ENCODE measurements at places on chromosomes 7 and 10.

DNA sequence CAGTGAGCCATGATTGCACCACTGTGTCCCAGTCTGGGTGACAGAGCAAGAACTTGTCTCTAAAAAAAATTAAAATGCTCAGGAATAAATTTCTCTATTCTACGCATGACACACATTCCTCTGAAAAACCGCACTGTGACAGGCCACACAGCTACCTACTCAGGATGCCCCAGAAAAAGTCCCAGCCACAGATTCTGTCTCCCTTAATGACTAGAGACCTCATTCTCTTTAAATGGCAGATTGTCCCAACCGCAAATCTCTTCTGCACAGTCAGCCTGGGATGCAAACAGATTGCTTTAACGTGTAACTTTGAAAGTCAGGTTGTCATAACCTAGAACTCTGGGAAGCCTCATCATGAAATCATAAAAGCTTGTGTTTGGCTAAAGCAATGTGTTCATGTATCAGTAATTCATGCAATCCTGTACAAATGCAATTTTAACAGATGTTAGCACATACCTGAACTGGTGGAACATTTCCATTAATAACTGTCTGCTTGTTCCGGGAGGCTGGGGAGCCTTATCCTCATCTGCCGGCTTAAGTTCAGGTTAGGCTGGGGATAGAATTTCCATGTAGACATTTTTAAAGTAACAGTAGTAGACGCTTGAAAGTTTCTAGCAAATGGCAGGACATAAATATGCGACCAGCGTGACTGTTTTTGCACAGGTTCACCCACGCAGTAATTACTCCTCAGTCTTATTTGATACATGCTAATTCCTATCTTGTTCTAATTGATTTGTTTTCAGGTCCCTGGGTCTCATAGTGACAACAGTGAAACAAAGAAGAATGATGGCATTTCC is 26.2 kb upstream of the MSRB2 start:
- DNase-seq: no peak

- no peak for DNase-seq
Observed at GRCh38 chr10:12919574-12919973, 81.9 kb downstream of the CCDC3 start.

- no peak for DNase-seq
Observed at GRCh38 chr10:94013331-94013760, 19.6 kb downstream of the PLCE1 start.

DNA sequence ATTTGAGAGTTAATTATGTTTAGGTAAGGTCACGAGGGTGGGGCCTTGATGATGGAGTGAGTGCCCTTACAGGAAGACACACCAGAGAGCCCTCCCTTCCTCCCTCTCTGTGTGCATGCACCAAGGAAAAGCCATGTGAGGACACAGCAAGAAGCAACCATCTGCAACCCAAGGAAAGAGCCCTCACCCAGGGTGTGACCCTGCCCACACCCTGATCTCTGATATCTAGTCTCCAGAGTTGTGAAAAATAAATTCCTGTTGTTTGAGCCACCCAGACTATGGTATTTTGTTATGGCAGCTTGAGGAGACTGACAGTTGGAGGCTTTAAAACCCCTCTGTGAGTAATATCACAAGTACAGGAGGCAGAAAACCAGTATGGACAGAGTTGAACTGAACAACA is 15.0 kb upstream of the MCM10 start:
- DNase-seq: no peak

DNA sequence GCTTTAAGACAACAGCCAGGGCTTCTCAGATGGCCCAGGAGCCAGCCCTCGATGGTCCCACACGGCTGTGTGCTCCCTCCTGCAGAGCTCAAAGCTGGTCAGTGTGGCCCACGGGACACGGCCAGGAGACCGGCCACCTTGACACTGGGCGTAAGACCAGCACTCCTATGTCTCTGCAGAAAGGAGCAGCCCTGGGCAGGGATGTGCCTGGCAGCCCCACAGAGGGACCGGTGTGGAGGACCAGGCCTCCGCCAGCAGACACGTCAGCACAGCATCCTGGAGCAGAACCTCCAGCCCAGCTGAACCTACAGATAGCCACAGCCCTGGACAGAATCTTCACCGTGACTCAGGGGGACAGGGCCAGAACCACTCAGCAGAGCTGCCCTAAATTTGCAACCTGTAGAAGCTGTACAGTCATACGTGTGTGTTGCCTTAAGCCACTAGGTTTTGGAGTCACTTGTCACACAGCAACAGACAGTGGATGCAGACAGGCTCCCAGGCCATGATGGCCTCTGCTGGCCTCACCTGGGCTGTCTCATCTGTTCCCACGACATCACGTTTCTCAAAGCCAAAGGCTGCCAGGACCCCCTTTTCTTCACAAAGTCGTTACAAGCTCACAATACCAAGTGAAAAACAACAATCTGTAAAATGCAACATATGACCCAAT is 132.4 kb downstream of the DIP2C start:
- no peak for DNase-seq

DNA sequence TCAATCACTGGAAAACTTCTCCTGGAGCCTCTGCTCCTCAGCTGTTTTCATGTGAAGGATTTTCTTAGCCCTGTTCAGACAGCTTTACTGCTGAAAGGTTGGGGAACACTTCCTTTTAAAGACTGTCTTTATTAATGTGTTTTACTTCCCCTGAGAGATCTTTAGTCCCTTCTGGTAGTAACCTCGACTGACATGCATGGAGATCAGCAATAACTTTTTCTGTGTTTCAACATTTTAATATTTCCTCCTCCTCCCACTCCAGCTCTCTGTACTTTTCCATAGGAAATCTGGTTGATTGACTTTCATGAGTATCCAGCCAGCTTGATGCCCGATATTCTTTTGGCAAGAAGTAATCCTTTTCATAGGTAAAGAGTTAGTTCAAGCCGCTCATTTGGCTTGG is 62.7 kb upstream of the STRIP2 start:
- no peak for DNase-seq

GRCh38 chr7:103879928-103880600 is 109.4 kb downstream of the RELN start:
- no peak for DNase-seq

- DNase-seq: no peak
Observed at GRCh38 chr10:80161321-80162083, 29.0 kb downstream of the PLAC9 start.

GRCh38 chr10:117477961-117478670 is 64.4 kb upstream of the EMX2 start:
- no peak for DNase-seq

DNA sequence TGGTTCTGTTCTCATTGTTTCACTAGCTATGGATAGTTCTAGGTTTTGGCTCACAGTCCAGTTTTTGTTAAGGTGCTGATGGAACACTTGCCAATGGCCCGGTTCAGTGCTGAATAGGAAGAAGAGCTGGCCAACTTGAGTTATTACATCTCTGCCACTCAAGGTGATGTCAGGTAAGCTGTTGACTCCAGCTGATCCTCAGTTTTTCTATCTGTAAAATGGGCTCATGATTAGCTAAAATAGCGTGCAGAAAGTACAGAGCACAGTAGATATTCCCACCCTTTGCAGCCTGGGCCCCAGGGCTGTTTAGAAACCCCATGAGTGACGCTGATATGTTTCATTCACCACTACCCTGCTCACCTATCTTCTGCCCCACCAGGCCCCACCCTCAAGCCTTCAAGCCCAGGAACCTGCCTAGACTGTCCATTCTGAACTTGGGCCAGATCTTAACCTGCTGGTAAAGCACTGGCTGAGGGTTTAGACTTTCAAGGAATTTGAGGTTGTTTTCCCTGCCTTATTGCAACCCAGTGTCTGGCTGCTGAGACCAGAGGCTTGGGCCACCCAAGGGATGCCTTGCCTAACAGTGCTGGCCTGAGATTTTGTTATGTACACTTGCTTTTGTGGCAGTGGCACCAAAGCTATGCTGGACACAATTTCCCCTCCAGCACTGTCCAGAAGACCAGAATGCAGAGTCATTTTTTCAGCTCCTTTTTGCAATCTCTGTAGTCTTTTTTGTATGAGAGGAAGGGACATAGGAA is 378.2 kb upstream of the ZMIZ1 start:
- DNase-seq: no peak

GRCh38 chr7:111825046-111825445 is 262.8 kb upstream of the IMMP2L start:
- DNase-seq: no peak
